ENCODE measurements at places on chromosomes 6 and 20. TPM values are rescaled to one million over a fixed set of nuclear protein-coding genes. Genes with fewer than 3 reads are reported as not detected.

ULBP2 gene
- total RNA-seq, result 7.3 TPM

PSORS1C2 gene
- not detected for total RNA-seq

TMEM217 gene
- total RNA-seq, result 7.3 TPM

TCP11 gene
- not detected for total RNA-seq

DNA sequence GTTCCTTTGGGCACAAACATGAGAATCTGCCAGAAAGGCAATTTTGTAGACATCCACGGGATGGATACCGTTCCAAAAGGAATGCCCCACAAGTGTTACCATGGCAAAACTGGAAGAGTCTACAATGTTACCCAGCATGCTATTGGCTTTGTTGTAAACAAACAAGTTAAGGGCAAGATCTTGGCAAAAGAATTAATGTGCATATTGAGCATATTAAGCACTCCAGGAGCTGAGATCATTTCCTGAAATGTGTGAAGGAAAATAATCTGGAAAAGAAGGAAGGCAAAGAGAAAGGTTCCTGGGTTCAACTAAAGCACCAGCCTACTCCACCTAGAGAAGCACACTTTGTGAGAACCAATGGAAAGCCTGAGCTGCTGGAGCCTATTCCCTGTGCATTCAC is 103.9 kb upstream of the ARG1 start:
- H3K27ac ChIP-seq, result no peak overlapping the region
- no peaks in the 10 kb centered on the region for H3K36me3 ChIP-seq

- peak; percentile 22 for DNase-seq
- no peak overlapping the region for H3K4me3 ChIP-seq
- H3K36me3 ChIP-seq, result no peaks in the 10 kb centered on the region
- H3K4me1 ChIP-seq, result peaks cover 4% of the 10 kb centered on the region
- no peaks in the 10 kb centered on the region for H3K27me3 ChIP-seq
These were observed 223.8 kb upstream of the RNF217 start for GRCh38 chr6:124738482-124738881.

- peaks cover 15% of the 10 kb centered on the region for H3K4me1 ChIP-seq
- H3K4me3 ChIP-seq, result no peak overlapping the region
- H3K27me3 ChIP-seq, result no peaks in the 10 kb centered on the region
- no peak for DNase-seq
These were observed 4.1 kb downstream of the TPBG start for GRCh38 chr6:82367704-82368103.

DNA sequence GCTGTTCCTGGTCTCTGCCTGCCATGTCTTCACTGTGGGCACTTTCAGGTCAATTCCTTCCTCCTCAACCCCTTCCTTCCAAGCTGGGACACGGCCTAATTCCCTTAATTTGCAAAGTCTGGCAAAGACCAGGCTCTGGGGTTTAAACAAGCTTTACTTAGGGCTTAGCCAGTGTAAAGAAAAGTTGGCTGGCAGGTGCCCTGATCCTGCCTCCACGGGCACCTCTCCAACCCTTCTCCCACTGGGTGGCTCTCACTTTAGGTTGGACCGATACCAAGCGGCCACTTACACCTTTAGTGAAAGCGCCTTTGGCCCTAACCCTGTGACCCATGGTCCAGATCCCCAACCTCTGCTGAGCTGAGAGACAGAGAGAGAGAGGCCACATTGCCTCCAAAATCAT is 13.7 kb upstream of the MLN start:
- no peak overlapping the region for H3K4me3 ChIP-seq
- no peak overlapping the region for H3K27ac ChIP-seq
- H3K4me1 ChIP-seq, result no peaks in the 10 kb centered on the region
- no peaks in the 10 kb centered on the region for H3K36me3 ChIP-seq
- no peak for DNase-seq
- H3K27me3 ChIP-seq, result peaks cover 11% of the 10 kb centered on the region
